Cardiac fibroblast (primary cell): ENCODE measurements at places on chromosomes 6 and 20.

DNA sequence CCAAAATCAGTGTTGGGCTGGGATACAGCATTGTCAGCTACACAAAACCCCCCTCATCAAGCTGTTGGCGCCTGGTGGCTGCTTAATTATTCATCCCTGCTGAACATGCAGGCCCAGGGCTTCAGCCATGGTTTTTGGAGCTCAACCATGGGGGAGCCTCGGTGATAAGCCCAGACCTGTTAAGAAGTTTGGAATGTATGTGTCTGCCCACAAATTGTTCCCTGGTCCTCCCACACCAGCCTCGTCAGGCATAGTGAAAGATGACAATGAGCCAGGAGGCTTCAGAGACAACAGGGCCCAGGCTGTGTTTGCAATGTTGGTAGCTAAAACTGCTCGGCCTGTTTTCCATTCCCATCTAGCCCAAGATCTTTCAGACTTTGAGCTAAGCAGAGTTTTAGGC, 34.8 kb upstream of the SIRPA start:
- DNase-seq = peak; percentile 76

- peak; percentile 68 for DNase-seq
Measured at GRCh38 chr6:38460186-38460585, 179.5 kb downstream of the BTBD9 start.

DNA sequence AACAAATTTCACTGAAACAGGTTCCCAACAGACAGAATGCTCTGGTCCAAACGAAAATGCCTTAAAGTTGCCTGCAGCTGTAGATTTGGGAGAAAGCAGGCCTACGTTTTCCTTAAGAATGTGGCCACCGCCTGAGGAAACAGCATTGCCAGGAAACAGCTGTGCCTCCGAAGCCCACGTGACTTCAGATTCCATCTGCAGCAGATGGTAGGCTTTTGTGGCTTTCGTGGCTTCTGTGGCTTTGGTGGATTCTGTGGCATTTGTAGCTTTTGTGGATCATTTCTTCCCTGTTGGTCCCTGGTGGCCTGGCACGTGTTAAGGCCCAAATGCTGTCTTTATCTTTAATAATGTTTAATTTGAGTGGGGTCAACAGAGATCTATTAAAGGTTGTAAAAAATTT, 222.9 kb downstream of the TTLL2 start:
- peak; percentile 59 for DNase-seq

DNA sequence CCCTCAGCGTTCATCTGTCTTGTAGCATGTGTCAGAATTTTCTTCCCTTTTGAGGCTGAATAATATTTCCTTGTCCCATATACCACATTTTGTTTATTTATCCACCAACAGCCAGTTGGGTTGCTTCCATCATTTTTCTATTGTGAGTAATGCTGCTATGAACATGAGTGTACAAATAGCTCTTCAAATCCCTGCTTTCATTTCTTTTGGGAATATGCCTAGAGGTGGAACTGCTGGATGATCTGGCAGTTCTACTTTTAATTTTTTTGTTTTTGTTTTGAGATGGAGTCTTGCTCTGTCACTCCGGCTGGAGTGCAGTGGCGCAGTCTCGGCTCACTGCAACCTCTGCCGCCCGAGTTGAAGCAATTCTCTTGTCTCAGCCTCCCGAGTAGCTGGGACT, 64.7 kb downstream of the SASH1 start:
- DNase-seq = peak; percentile 93

DNA sequence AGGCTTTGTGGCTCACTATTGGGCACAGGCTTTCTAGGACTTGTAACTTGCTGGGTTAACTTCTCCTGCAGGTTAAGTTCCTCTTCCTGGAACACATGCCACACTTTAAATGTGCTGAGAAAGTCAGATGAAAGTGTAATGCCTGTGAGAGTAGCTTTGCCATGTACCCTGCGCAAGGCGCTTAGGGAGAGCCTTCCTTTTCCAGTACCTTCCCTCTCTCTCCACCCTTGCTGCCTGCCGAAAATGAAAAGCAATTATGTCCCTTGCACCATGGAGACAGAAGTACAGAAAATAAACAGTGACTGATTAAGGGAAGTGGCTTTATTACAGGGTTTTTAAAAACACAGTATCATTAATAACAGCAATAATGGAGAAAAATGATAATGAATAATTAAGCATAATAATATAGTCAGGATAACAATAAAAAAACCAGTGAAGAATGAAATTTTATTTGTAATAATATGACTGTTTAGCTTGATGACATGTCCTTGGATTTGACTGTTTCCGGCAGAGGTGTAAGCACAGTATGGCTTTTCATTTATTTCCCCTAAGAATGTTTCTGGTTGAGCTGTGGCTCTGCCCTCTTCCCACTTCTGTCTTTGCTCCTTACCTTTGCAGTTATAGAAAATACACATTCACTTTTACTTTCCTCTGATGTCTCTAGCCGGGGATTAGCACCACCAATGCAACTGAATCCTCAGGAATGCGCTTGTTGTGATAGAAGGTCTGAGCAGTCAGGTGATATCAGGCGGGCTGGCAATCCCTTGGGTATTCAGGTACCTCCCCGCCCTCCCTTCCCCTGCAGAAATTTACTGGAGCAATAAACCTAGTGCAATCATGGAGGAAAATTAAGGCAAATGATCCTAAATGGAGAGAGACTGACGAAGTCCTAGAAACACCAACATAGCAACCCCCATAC, 472.3 kb upstream of the CITED2 start:
- DNase-seq = no peak
